Right cardiac atrium (tissue), 5 donors: ENCODE measurements at places on chromosomes 11 and 22. TPM values are rescaled to one million over a fixed set of nuclear protein-coding genes. Genes with fewer than 3 reads are reported as not detected.

GRCh38 chr11:6315811-6316425 lies 4.4 kb downstream of the CAVIN3 start:
- DNase-seq: peak; percentile 63

The EEF1G gene
- total RNA-seq: 807 TPM

- DNase-seq: no peak
Observed at GRCh38 chr11:33172996-33173395, 11.7 kb upstream of the CSTF3 start.

DNA sequence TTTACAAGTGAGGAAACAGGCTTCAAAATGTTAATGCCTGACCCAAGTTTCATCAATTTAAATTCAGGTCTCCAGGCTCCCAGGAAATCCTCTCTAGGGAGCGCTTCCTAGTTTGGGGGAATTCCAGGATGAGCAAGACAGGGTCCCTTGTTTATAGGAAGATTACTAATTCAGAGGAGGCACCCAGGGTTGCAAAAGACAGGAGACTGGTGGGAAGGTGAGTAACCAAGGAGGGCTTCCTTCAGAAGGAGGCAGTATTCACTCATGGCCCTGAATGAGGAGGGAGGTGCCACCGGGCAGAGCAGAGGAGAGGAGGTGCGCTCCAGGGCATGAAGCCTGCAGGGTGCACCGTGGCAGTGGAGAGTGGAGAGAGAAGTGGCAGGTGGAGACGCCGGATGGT lies 1.6 kb downstream of the TMEM132A start:
- DNase-seq: no peak

GRCh38 chr11:131684111-131685060 lies 314.0 kb downstream of the NTM start:
- no peak for DNase-seq

GRCh38 chr11:12279672-12280108 lies 97.7 kb upstream of the PARVA start:
- DNase-seq: no peak
